Lower leg skin (tissue), 4 donors: ENCODE measurements at places on chromosomes 5 and 9. TPM values are rescaled to one million over a fixed set of nuclear protein-coding genes. Genes with fewer than 3 reads are reported as not detected.

ADAMTSL1 gene
- total RNA-seq: 1.9 TPM

ANKRD18A gene
- total RNA-seq: 1.4 TPM

NRG2 gene
- total RNA-seq: 6.2 TPM

FXN gene
- total RNA-seq: 4.2 TPM

FRMD3 gene
- total RNA-seq: 2.2 TPM
